Common myeloid progenitor, CD34-positive (primary cell): ENCODE measurements at places on chromosomes 3 and 15.
A peak's percentile ranks its signal among the peaks of the same experiment; 100 is the strongest.

GRCh38 chr3:64188810-64189560 is 36.3 kb downstream of the PRICKLE2 start:
- no peak for DNase-seq

- DNase-seq, result peak; percentile 9
Observed at GRCh38 chr3:43620831-43621655, 768 bp downstream of the ANO10 start.

DNA sequence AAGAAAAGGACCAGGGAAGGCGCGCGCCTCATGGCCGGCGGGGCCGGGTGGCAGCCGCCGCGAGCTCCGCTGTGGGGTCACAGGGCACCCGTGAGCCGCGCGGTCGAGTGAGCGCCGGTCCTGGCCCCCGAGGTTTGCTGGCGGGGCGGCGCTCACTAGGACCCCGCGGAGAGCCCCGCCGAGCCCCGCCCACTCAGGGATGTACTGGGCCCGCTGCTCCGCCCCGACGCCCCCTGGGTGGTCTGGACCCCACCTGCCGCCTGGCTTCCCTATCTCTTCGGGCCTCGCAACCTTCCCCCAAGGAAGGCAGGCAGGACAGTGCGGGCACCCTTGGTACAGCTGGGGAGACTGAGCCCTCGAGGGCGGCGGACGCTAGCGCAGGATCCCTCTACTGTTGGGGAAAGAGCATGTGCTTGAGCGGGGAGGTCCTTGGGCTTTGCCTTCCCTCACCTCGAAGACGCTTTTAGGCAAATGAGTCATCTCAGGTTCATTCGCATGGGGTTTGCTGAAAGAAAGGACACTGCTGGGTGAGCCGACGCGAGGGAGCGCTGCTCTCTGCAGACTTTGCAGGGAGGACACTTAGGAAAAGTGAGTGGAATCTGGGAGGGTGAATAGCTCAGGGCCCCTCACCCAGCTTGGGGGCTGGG is at the start of gene CHRNB4:
Gene CHRNB4, minus strand, starts transcription at position 109 of the 647 bp plus-strand sequence. Its CDS starts 77 bp downstream, at position 32.
- peak; percentile 48 for DNase-seq

DNA sequence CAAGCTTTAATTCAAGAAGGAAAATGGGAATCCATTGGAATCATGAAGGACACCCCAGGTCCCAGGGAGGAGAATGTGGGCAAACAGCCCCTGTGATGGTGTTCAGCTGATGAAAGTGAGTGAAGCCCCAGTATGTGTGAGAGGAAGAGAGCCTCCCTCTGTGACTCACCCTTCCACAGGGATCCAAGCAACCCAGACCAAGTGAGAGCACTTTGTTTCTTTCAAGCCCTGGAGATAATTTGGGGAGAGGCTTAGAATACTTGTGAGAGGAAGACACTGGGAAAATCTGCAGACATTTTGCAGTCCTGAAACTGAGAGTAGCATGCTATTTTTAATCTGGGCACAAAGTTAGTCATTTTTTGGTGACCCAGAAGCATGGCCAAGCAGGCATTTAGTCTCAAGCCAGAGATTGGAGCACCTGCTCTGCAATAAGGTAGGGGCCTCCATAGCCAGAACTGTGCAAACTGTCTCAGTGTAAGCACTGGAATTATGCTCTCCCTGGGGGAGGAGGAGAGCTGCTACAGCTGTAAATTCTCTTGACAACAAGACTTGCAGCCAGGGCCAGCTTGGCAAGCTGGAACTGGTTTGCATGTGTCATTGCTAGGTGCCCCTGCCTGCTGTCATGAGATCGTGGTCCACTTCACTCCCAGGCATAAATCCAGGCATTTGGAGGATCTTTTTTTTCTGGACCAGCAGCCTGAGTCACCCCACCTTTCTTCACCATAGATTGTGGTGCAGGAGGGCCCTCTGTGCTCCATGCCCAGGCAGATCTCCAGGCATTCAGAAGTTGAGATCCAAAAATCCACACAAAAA is 537.8 kb upstream of the DPPA4 start:
- DNase-seq, result no peak

DNA sequence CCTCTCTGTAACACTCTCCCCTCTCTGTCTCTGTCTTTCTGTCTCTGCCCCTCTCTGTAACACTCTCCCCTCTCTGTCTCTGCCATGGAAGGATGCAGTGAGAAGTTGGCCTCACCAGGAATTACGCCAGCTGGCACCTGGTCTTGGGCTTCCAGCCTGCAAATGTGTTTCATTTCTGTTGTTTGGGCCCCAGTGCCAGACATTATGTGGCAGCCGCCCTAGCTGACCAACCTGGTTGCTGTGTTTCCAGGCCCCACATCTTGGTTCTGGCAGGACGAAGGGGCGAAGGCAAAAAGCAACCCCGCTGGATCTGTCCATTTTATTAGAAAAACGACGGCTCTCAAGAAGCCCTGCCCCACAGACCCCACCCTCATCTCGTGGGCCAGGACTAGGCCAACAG is 5.2 kb upstream of the ZXDC start:
- DNase-seq, result no peak

GRCh38 chr3:56862352-56863062 is 60.8 kb upstream of the ARHGEF3 start:
- no peak for DNase-seq

DNA sequence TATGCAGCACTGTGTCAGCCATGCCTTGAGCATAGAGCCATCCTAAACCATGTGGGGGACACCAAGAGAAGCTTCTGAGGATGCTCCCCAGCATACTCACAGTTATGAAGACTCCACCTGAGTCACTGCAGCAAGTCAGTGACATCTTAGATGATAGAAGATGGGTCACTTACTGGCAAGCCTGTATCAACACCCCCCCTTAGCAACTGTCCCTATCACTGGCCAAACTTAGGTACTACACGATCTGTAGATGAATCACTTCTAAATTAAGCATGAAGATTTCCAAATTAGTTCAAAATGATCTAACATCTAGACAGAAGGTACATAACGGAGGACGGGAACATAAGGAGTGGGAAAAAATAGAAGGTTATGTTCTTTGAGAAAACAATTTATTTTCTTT is 13.2 kb upstream of the LMCD1 start:
- no peak for DNase-seq

- no peak for DNase-seq
Observed at GRCh38 chr3:32398531-32398930, 6.9 kb downstream of the CMTM7 start.

- DNase-seq, result no peak
Observed at GRCh38 chr3:50924638-50925037, 249.9 kb downstream of the DOCK3 start.

GRCh38 chr15:62291262-62291661 is 126.2 kb upstream of the C2CD4B start:
- no peak for DNase-seq

DNA sequence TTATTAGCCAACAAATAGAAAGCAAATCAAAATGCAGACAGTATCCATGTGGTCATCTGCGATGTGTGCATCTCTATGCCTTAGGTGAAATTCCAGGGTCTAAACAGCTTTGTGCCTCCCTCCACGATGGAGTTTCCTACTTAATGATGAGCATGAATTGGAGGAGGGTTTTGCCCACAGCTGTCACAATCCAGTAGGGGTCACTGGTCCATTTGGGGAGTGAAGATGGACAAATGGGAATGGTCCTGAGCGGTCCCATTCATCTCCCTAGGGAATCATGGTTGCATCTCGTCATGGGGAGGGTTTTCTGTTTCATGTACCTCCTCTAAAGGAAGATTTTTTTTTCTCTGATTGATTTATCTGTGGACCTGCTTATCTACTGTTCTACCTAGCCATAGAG is 358.0 kb downstream of the PTPRG start:
- DNase-seq, result no peak

DNA sequence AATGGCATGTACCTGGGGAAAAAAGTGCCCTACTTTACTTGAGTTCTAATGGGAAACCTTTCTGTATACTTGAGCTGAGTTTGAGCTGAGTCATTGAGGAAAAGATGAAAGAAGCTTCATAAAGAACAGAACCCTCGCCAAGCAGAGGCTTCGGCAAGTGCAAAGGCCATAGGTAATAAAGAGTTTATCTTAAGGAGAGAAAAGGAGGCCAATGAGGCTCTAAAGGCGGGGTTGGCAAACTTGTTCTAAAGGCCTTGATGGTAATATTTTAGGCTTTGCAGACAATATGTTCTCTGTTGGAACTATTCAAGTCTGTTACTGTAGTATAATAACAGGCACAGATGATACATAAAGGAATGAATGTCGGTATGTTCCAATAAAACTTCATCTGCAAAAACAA is 17.6 kb upstream of the TRAT1 start:
- DNase-seq, result no peak

DNA sequence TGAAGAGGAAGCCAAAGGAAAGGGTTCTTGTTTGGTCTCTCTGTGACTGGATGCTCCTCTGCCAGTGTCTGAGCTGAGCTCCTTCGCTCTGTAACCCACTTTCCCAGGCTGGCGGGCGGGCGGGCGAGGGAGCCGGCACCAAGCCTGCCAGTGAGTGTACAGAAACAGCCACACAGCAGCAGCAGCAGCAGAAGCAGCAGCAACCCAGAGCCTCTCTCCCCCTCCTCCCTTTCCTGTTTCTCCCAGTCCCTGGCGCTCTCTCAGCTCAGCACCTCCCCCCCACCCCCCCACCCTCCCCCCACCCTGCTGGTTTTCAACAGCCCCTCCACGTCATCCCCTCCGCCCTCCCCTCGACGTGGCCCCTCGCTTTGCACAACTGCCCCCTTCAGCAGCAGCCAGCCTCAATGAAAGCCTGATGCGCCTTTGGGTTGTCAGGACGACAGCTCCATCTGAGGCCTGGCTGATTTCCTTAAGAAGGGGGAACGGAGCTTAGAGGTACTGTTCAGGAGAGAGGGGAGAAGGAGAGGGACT is at the start of gene LSAMP:
Gene LSAMP, minus strand, starts transcription at position 177 of the 531 bp plus-strand sequence.
- no peak for DNase-seq

DNA sequence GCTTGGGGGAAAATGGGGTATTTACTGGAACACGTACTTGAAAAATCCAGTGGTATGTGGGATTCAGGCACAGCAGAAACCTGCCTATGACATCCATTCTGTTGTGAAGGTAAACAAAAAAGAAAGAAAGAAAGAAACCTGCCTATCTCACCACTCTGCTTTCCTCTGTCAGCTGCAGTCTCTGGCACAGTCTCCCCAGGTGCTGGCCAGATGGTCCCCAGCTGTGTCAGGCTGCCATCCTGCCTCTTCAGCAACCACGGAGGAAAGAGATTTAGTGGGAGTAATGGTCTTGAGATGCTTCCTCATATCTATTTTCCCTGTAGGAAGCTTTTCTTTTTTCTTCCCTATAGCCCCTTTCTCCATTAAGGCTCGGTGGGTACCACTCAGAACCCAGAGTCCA is 2.5 kb upstream of the PXYLP1 start:
- DNase-seq, result no peak

- DNase-seq, result no peak
Observed at GRCh38 chr3:115275896-115276295, 128.8 kb upstream of the ZBTB20 start.

DNA sequence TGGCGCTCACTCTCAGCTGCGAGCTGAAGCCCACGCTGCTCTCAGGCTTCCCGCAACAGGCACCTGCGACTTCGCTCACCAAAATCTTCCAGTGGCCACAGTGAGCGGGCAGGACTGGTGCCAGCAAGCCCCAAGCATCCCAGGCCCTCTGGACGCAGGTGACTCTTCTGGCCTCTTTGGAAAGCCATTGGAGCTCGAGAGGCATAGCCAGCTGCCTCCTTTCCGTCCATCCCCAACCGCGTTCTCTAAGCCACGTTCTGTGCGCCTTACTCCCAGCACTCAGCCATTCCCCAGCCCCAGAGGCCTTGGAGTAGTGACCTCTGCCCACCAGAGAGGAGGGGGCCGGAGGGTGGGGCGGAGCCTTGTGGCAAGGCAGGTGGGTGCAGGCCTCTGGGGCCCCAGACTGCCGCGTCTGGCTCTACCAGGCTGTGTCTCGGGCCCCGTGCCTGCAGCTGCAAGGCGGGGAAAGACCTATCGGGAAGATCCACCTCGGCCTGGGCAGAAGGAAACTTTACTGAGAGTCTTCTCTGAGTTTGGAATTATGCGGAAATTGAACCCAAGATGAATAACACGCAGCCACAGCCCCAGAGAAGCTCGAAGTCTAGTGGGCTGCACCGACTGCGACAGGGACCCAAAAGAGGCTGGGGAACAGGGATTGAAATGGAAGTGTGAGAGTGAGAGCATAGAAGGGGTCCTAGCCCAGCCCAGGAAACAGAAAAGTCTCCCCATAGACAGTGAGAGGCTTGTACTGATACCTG is 3.6 kb upstream of the SOX14 start:
- no peak for DNase-seq
